ENCODE measurements at places on chromosomes 5 and 9. TPM values are rescaled to one million over a fixed set of nuclear protein-coding genes. Genes with fewer than 3 reads are reported as not detected.

The FAXDC2 gene
- total RNA-seq: 2.9 TPM

The CDH12 gene
- total RNA-seq: 0.09 TPM

The GPX8 gene
- total RNA-seq: 5.1 TPM

The PCDHA5 gene
- not detected for total RNA-seq

The RNF180 gene
- total RNA-seq: 0.52 TPM

The GRXCR2 gene
- 0.05 TPM for total RNA-seq

The PRKACG gene
- total RNA-seq: not detected

The SLC6A3 gene
- total RNA-seq: 0.33 TPM

The SHLD3 gene
- 5.1 TPM for total RNA-seq

The CD72 gene
- total RNA-seq: 6.8 TPM

The MSX2 gene
- 0.19 TPM for total RNA-seq

The AQP7 gene
- total RNA-seq: 0.24 TPM

The IL4 gene
- total RNA-seq: 4.5 TPM

The ZNF608 gene
- 9.3 TPM for total RNA-seq

The LCN15 gene
- total RNA-seq: 0.05 TPM

The MAMDC4 gene
- total RNA-seq: 1.3 TPM

The TAS2R1 gene
- total RNA-seq: not detected

The PRUNE2 gene
- total RNA-seq: 3.4 TPM

The STRBP gene
- 48.4 TPM for total RNA-seq

The PCSK5 gene
- total RNA-seq: 20.1 TPM

All from thymus (tissue), 14 donors.